Mesothelial cell of epicardium (in vitro differentiated cells): ENCODE measurements at places on chromosomes 13 and 19.

DNA sequence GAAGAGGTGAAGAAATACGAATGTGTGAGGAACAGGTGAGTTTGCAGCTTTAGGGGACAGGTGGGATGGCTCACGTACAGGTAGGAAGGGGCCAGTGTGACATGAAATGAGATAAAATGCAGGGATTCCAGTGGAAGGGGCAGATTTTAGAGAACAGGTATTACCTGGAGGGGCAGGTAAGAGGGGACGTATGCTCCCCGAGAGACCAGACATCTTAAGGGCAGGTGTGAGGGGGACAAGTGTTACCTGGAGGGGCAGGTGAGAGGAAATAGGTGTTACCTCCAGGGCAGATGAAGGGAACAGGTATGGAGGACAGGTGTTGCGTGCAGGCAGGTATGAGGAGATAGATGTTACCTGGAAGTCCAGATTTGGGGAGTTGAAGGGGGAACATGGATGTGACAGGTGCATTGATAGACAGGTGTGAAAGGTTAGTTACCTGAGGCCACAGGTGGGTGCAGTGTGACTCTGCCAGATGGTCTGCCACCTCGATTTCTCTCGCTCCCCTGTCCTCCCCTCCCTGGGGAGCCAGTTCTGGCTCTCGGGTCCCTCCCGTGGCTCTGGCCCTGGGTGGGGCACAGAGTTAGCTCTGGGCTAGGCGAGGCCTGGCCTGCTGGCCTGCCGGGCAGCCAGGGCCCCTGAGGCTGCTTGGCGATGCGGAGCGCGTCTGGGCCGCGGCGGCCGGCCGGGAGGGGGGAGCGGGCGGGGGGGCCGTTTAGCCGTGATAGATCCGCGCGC, 2.1 kb downstream of the ERFL start:
- no peak for DNase-seq

DNA sequence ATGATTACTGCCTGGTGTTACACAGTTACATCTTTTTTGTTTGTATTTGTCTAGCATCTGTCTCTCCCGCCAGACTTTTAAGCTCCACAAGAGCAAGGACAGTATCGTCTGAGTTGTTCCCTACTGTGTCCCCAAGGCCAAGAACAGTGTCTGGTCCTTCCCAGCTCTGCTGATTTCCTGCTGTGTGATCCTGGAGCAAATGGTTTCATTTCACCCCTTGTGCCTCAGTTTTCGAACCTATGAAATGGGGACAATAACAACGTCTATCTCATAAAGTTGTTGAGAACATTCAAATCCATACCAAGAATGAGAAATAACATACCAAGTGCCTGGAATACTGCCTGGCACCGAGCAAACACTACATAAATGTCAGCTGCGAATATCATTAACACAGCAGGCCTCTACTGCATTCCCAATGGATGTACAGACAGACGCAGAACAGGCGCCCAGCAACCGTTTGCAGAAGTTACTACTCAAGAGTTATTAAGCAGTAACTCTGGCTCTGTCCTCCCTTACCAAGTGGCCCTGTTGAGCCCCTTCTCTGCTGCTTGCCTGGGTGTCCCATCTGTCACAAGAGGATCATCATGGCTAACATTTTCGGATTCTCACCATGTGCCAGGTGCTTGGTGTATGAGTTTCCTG, 11.4 kb downstream of the XRCC1 start:
- DNase-seq: no peak

DNA sequence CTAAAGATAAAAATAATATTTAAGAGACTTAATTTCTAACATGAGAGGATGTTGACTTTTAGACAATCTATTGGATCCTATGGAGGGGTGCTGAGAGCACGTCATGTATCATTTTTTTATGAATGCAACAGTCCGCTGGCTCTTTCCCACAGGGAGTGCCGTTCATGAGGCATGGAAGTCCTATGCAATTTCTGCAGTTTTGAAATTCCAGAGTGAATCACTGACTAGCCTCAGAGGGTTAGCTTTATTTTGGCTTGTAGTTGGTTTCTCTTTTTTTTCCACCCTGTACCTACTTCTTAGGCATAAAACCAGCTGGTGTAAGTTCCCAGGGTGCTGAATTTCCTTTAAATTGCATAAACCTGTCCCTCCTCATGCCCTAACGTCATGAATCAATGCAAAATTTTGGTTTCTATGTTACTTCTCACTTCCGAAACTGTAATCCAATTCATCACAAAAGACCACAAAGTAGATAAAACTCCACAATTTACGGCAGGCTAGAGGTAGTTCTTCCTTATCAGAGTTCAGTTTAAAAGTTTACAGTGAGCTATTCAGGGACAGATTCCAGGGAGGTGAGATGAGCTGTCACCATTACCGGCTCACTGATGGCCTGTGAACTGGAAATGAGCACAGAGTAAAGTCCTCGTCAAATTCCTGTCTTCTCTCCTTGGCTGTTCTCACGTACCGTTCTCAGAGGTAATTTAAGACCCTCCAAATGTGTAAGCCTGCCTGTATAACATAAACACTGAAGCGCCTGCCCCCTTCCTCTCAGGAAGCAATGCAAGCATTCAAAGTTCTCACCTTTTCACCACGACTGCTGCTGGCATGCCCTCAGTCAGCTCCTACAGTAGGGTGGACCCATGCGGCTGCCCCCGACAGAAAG, 216.6 kb upstream of the SLC10A2 start:
- DNase-seq: no peak

DNA sequence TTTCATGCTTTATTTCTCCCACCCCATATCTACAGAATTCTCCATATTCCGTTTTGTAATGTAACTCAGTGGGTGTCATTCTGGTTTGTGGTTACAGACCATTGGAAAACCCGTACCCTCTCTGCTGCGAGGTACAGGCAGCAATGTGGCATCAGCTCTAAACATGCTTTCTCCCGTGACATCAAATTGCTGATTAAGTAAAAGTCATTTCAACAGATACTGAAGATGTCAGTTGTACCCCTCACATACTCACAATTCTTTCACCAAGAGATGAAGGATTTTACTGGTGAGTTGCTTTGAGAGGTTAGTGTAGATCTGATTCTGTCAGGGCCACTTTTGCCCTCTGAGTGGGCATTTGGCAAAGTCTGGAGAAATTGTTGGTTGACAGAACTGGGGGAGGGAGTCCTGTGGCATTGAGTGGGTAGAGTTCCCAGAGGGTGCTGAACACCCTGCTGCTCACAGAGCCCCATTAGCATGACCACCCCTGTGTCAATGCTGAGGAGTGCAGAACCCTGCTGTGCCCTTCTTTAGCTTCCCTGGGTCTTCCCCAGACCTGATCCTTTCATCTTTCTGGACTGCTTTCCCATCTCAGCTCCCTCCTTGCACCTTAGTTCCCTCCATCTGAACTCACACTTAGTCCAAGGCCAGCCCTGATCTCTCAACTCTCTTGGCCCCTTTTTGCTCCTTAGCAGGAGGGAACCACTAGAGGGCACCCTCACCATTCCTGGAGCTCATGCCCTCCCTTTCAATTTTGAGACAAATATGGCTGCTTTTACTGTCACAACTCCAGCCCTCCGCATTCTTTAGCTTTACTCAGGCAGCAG, 39.9 kb upstream of the CEACAM8 start:
- DNase-seq: no peak

DNA sequence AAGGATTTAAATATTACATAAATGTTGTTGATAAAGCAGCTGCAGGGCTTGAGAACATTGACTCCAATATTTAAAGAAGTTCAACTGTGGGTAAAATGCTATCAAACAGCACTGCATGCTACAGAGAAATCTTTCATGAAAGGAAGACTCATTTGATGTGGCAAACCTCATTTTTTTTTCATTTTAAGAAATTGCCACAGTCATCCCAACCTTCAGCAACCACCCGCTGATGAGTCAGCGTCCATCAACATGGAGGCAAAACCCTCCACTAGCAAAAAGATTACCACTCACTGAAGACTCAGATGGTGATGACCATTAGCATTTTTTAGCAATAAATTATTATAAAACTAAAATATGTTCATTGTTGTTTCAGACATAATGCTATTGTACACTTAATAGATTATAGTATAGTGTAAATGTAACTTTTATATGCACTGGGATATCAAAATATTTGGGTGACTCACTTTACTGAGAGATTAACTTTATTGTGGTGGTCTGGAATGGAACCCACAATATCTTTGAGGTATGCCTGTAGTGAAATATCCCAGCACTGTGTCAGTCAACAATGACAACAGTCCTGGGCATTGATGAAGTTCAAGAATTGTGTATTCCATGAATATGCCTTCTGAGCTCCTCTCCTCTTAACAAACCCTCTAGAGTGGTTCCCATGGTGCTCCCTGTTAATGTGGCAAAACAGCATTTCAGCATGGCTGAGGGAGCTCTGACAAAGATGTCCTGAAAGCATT, 52.4 kb upstream of the SOX21 start:
- DNase-seq: no peak

DNA sequence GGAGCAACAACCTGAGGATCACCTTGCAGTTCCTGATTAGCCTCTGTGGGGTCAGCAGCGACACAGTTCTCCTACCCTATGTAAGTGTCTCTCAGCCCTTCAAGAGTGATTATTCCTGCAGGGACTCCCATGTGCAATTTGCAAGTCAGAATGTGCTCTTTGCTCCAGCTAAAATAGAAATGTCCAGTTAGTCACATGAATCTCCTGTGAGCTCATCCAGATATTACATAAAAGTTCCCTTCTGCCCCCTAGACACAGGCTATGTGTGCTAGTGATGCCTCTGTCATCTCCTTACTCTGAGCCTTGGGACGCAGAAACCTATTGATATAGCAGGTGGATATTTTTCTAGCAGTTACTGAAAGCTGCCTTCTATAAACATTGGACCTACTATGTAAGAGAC, 105.5 kb downstream of the ZAR1L start:
- no peak for DNase-seq

- no peak for DNase-seq
Measured at GRCh38 chr19:2119921-2120785, 23.4 kb downstream of the IZUMO4 start.

GRCh38 chr13:73001971-73002370, 56.8 kb upstream of the KLF5 start:
- no peak for DNase-seq
